ENCODE measurements at places on chromosomes 1 and 21.

GRCh38 chr1:67840449-67840848 is 7.2 kb upstream of the GNG12 start:
- no peak for DNase-seq

- no peak for DNase-seq
Measured at GRCh38 chr1:225488676-225489075, 60.8 kb upstream of the LBR start.

DNA sequence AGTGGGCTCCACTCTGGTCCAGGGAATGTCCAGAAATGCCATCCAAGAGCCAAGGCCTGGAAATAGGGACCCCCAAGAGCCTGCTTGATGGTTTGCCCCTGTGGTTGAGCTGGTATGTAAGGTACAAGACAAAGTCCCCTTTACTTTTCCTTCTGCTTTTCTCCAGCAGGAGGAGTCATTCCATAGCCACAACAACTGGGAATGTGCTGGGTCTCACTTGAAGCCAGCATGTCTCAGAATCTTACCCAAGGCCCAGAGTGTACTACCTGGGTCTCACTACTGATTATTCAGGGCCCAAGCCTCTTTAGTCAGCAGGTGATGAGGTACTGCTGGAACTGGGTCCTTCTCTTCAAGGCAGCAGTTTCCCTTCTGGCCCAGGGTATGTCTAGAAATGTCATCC is 62.1 kb upstream of the CD55 start:
- DNase-seq: no peak

- DNase-seq: no peak
Measured at GRCh38 chr1:236558846-236559245, 35.1 kb downstream of the LGALS8 start.

DNA sequence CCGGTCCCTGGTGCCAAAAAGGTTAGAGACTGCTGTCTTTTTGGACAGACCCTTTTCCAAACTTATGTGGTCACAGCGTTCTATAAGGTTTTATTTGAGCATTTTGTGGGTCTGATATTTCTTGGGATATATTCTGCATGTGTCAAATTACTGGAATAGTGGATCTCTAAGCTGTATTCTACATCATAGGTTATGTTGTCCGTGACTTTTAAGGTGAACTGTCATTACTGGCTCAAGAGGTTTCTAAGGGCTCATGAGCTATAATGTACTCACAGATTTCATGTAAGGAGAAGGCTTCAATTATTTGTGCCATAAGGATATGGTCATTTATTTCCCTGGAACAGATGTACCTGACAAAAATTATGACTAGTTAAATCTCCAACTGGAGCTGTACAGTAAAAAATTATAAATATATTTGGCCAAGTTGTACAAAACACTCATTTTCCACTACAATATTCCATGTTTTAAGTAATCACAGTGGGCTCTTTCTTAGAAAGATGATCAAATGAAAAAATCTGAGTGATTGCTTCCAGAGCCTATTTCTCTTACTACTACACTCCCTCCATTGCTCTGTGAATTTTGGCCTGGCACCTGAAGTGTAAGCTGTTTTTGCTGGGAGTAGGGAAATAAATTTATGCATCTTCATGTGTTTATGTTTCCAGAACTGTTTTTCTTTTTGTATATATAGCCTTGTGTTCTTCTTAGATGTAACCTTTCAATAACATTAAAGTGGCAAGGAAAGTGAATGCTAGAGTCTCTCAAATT is 538.1 kb upstream of the ZRANB2 start:
- no peak for DNase-seq

- peak; percentile 51 for DNase-seq
Measured at GRCh38 chr1:12618965-12619791, 1.2 kb upstream of the DHRS3 start.

DNA sequence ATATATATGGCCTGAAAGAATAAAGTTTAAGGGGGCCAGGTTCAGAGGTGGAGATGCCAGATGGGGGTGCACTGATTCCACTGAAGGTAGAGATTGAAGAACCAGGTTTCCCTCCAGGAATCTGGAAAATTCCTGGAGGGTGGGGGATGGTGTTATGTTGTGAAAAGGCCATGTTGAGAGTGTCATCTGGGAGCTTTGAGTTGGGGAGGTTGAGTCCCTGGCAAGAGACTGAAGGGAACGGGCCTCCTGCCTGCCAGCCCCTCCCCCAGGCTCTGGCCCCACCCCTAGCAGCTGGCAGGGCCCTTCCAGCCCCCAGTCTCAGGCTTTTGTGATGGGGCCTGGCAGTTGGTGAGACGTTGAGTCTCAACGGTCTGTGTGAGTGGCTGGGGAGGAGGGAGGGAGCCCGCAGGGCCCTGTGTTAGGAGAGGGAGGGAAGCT is 4.1 kb downstream of the PTPRU start:
- no peak for DNase-seq

DNA sequence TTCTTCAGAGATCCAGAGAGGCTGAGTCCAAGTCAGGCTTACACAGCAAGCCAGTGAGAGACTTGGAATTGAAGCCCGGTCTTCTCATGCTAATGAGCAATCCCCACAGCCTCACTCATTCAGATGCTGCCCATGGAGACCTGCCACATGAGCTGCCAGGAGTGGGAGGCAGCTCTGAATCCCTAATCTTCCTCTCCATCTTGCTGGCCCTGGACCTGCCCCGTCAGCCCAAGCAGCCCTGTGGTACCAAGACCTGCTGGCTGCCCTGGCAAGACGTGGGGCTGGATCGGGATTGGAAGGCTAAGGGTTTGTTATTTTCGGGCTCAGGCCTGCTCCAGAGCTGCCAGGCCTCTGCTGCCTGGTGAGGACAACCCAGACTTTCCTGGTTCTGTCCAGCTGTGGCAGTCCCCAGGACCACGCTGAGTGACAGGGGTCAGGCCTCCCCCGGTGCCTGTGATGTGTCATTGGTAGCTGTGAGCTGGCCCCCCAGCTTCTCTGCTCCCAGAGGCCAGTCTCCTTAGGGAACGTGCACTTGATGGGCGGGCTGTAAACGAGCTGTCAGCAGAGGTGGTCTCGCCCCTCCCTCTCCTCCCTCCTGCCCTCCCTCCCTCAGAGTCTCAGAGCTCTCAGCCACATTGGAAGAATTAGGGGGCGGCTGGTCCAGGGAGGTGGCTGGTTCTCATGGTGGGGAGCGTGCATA is 135.0 kb downstream of the FOXD2 start:
- no peak for DNase-seq

DNA sequence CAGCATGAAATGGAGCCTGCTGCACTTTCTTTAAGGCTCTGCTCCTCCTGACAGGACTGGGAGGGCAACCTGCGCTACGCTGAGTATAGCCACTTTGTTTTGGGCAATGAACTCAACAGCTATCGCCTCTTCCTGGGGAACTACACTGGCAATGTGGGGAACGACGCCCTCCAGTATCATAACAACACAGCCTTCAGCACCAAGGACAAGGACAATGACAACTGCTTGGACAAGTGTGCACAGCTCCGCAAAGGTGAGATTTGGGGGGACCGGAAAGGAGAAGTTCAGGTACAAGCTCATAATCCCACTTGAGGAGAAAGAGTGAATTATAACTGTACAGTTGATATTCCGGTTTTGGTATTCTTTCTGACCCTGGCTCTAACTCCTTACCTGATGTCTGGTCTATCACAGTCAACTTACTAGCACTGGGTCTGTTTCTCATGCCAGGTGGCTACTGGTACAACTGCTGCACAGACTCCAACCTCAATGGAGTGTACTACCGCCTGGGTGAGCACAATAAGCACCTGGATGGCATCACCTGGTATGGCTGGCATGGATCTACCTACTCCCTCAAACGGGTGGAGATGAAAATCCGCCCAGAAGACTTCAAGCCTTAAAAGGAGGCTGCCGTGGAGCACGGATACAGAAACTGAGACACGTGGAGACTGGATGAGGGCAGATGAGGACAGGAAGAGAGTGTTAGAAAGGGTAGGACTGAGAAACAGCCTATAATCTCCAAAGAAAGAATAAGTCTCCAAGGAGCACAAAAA is 5.4 kb downstream of the ANGPTL7 start:
- DNase-seq: no peak

GRCh38 chr21:31395268-31395667 is 51.2 kb upstream of the TIAM1 start:
- no peak for DNase-seq

DNA sequence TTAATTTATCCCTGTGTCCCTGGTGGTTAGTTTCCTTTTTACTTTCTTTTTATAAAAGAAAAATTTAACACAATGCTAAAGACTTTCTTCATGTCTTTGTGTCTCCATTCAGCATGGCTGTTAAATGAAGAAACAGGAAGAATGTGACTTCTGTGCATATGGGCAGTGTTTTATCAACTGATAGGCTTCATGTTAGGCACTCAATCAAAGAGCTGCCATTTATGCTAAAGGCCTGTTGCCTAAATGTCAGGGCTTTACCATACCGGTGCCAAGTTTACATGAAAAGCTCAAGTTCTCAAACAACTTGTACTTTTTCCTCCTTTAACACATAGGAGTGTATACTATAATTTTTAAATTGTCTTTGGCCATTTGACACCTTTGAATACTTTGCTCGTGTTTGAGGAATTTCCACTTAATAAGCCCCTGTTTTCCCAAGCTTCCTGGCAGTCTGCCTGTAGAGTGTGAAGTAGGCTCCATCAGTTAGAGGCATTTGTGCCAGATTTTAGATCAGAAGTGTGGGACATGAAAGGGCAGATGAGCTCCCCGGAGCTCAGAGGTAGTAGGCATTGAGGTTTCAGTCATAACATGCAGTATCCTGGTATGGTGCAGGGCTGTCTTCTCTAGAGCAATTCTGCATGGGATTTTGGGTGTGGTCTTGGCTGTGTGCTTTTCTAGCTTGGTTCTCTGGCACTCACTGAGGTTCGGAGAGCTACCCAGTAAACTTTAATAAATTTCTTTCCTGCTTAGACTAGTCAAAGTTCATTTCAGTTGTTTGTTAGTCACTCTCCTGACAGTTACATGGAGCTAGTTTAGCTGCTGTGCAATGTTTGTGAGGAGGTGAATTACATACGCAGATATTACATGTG is 119.0 kb downstream of the LEPR start:
- no peak for DNase-seq

- DNase-seq: no peak
Measured at GRCh38 chr1:222373216-222373615, 174.7 kb downstream of the HHIPL2 start.

DNA sequence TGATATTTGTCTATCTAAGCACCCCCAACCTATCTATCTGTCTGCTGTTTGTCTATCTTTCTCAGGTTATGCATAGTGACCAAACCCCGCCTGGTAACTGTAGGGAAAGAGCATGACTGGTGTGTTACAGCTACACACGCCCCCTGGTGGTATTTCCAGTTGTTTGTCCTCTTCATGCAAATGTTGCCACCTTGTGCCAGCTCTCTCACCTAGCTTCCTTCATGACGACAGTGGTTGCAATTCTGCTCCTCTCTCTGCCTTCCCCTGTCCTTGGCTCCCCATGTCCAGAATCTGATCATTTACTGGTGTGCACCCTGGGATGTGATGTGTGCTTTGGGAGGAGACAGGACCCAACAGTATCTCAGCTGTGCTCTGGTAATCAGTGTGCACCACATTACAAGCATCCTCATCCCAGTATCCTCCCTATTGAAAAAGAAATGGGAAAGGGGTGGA is 8.1 kb upstream of the INKA2 start:
- peak; percentile 47 for DNase-seq

GRCh38 chr1:200831091-200831490 is 41.7 kb upstream of the GPR25 start:
- no peak for DNase-seq

GRCh38 chr1:66350001-66350547 is 183.9 kb upstream of the SGIP1 start:
- DNase-seq: peak; percentile 44

DNA sequence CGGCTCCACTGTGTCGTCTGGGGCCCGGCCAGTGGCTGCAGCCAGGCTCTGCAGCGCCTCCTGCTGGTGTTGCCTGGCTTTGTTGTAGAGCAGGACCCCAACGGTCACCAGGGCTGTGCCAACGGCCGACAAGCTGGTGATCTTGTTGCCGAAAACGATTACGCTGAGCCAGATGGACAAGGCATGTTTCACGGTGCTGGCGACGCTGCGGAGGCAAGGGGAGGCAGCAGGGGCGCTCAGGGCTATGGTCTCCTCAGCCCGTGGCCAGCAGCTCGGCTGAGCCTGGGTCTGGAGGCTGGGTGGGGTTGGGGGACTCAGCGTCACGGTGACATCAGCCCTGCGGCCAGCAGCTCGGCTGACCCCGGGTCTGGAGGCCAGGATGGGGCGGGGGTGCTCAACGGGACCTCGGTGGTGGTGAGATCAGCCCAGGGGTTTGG is 7.0 kb upstream of the CDK11B start:
- DNase-seq: no peak

GRCh38 chr1:174032671-174033222 is 10.6 kb upstream of the RC3H1 start:
- DNase-seq: no peak

GRCh38 chr1:29322861-29323585 is 86.7 kb downstream of the PTPRU start:
- DNase-seq: no peak

All from T-helper 2 cell (primary cell).